ENCODE measurements at places on chromosomes 2 and 18. TPM values are rescaled to one million over a fixed set of nuclear protein-coding genes. Genes with fewer than 3 reads are reported as not detected.
A peak's percentile ranks its signal among the peaks of the same experiment; 100 is the strongest.

NT5DC4 gene
- polyA plus RNA-seq = not detected

SPDYA gene
- polyA plus RNA-seq = 0.11 TPM

- DNase-seq = no peak
Observed at GRCh38 chr2:239819974-239820555, 205.1 kb downstream of the NDUFA10 start.

DNA sequence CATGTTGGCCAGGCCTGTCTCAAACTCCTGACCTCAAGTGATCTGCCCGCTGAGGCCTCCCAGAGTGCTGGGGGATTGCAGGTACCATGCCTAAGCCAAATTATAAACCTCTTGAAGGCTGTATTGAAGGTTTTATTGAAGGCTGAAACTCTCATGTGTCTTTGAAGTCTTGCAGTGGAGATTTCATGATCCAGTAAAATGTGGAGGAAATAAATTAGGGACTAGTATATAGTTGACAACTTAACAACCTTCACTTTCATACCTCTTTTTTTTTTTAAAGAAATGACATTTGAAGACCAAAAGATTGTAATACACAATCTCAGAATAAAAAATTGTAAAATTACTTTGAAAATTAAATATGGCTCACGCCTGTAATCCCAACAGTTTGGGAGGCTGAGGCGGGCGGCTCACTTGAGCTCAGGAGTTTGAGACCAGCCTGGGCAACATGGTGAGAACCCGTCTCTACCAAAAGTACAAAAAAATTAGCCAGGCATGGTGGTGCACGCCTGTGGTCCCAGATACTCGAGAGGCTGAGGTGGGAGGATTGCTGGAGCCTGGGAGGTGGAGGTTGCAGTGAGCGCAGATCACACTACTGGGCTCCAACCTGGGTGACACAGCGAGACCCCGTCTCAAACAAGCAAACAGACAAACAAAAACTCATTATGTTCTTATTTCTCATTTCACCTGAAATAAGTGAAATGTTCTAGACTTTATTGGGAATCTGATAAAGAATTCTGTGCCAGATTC, 8.0 kb downstream of the EML4 start:
- no peak for DNase-seq

GRCh38 chr2:126657148-126657635, 1.2 kb downstream of the GYPC start:
- peak; percentile 62 for DNase-seq

GRCh38 chr18:25237571-25238267, 114.2 kb downstream of the ZNF521 start:
- DNase-seq = no peak

- no peak for DNase-seq
Observed at GRCh38 chr2:23934259-23934658, 6.0 kb upstream of the UBXN2A start.

Data from heart left ventricle (tissue), 16 donors.